ENCODE measurements at places on chromosomes 2 and 18. TPM values are rescaled to one million over a fixed set of nuclear protein-coding genes. Genes with fewer than 3 reads are reported as not detected.

GRCh38 chr2:218129458-218130135 is 3.8 kb downstream of the CXCR2 start:
- no peak for DNase-seq

DNA sequence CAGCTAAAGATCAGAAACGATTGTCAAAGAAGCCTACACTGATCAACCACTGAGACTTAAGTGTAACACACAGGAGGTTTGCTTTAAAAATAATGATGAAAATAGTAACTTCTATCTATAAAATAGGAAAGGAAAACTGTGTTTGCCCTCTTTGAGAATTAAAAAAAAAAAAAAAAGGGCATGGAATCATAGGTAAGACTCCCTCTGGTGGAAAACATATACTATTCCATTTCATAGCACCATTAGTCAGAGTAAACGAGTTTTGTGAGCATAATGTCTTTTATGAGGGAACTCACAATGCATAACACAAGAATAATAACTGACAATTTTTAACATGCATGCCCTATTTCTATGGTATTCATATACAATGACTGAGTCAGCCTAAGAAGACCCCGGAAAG is 36.3 kb downstream of the SLC35F5 start:
- DNase-seq, result no peak

- no peak for DNase-seq
These were observed 89.4 kb upstream of the SPTBN1 start for GRCh38 chr2:54366487-54367280.

- DNase-seq, result no peak
These were observed 139.2 kb downstream of the INHBB start for GRCh38 chr2:120485096-120485495.

DNA sequence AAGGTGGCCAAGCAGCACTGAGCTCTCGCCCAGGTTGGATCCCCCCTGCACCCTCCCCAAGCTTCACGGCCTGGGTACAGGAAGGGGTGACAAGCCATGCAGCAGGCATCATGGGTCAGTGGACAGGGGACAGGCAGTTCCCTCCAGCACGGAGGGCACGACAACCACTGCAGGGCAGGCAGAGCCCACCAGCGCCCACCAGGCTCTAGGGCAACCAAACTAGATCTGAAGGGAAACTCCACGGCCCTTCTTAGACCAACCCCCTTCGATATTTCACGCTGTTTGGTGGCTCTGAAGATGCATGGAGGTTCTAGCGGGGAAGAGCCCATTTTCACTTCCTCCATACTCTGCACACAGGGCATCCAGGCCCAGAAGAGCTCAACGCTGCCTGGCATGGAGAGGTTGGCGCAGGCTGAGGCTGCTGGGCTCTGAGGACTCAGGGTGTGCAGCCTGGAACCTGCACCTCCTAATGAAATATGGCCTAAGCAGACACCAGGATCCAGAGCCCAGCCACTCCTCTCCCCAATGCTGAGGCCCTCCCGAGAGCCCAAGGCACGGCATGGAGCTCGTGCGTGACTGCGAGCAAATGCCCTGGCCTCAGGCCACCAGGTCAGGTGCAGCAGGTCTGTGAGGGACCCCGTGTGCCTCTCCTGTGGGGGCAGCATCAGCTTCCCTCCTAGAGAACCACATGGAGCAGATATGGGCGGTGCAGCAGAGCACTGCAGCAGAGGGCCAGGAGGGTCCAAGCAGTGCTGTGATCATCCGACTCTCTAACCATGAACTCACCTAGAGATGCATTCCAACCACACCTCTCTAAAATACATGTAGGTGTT is 8.7 kb upstream of the MTERF4 start:
- no peak for DNase-seq

- no peak for DNase-seq
These were observed 80.0 kb upstream of the LDLRAD4 start for GRCh38 chr18:13138420-13139139.

GRCh38 chr2:86413296-86414094 is 27.7 kb upstream of the KDM3A start:
- no peak for DNase-seq

GRCh38 chr2:181746844-181747243 is 66.5 kb upstream of the NEUROD1 start:
- no peak for DNase-seq

DNA sequence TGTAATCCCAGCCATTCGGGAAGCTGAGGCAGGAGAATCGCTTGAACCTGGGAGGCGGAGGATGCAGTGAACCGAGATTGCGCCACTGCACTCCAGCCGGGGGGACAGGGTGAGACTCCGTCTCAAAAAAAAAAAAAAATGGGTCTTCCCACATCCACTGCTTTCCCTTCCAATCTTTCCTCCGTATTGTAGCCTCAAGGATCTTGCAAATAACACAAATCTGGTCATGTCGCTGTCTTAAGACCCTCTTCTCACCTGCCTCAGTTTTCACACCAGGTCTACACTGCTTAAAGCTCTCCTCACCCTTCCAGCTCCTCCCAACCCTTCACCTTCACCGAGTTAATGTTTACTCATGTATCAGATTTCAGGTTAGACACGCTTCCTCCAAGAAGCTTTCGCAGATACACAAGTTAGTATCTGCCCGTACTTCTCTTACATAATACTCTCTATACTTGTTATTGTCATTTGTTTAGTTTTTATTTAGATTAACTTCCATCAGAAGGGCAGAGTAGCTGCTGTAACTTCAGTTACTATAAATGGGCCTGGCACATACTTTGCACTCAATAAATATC is 1.5 kb downstream of the IER3IP1 start:
- no peak for DNase-seq

GRCh38 chr2:226898897-226899296 is 63.0 kb downstream of the RHBDD1 start:
- DNase-seq, result no peak

The MOB4 gene
- total RNA-seq, result 30.9 TPM

Data from right cardiac atrium (tissue), 5 donors.